ENCODE measurements at places on chromosomes 7 and 10.

- no peak for DNase-seq
These were observed 139.3 kb downstream of the LRRC4 start for GRCh38 chr7:127891854-127892438.

GRCh38 chr10:121510201-121510771 is 88.0 kb downstream of the FGFR2 start:
- DNase-seq = no peak

DNA sequence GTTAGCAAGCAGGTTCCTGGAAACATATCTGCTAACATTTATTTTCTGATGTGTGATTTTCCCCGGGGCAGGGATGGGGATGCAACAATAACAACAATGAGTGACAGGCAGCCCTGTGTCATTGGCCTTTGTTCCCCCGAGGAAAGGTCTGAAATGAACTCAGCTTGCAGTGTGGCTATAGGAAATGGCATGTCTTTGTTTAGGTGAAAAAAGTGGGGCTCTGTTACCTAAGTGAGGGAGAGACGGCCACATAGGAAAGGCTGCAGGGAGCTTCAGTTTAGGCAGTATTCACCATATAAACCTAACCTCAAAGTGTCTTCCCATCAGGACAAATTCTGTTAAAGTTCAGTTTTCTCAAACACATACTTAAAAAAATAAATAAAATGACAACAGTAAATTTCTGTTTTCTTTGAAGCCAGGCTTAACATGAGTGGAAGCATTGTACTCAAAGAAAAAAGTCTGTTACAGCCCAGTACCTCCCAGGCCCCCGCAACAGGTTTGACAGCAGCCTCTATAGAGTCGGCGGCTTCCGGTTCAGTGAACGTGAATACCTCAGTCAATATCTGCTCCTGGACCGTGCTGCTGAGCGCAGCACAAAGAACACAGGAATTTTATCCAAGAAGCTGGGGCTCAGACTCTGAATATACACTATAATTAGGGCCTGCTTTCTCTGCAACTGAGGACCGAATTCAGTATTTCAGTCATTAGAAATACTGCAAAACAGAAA is 168.3 kb downstream of the GLI3 start:
- DNase-seq = no peak

DNA sequence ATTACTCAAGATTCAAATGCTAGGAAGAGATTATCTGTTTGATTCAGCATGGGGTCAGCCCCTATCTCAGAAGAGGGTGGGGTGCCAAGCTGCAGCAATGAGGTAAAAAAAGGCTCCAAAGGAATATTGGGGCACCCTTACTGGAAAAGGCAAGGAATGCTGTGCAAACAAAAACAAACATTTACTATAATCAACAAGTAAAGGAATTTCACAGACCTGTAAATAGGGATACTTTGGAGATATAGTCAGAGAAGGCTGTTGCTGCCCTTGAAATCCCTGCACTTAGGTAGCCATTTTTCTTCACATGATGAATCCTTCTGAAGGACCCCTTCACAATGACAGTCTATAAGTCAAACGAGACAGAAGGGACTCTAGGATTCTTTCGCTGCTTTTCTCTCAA is 10.6 kb upstream of the ADD3 start:
- DNase-seq = no peak

GRCh38 chr10:127737563-127738511 is 852 bp downstream of the FOXI2 start:
- no peak for DNase-seq

- DNase-seq = no peak
These were observed 144.5 kb upstream of the YAE1 start for GRCh38 chr7:39421661-39422060.

GRCh38 chr7:15692501-15693020 is 6.1 kb upstream of the MEOX2 start:
- DNase-seq = no peak

DNA sequence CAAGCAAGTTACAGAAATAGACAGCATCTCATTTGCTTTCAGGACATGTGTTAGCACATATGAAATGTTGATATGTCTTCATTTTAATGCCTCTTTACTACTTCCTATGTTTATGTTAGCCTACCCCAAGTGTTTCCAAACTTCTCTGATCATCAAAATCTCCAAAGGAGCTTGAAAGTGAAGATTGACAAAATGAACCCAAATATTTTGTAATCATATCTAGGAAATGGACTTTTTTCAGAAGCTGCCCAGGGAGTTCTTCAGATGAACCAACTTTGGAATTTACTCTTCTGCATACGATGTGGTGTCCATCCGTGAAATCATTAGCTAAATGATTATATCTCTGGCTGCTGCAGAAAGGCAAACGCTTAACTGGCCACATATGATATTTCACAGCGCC is 101.2 kb upstream of the AOAH start:
- DNase-seq = no peak

GRCh38 chr10:122974023-122974422 is 6.2 kb upstream of the PSTK start:
- no peak for DNase-seq

DNA sequence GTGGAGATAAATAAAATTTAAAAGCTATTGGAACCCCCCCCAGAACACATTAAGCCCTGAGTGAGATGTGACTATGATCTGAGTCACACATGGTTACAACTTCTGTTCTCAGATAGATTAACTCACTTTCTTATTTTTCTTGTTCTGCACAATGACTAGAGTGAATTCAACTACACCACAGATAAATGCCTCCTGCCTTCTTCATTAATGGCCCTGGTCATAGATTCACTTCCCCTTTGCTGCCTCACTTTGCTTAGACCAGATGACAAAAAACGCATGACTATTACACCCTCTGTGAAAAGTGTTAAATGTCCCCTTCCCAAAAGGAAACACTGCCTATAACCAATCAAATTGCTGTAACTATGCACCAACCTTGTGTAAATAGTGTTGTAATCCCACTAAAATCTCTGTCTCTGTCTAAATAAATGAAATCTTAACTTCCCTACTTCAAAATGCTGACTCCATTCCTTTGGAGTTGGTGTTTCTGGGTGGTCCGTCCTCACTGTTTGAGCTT is 49.4 kb downstream of the AKR1D1 start:
- no peak for DNase-seq

DNA sequence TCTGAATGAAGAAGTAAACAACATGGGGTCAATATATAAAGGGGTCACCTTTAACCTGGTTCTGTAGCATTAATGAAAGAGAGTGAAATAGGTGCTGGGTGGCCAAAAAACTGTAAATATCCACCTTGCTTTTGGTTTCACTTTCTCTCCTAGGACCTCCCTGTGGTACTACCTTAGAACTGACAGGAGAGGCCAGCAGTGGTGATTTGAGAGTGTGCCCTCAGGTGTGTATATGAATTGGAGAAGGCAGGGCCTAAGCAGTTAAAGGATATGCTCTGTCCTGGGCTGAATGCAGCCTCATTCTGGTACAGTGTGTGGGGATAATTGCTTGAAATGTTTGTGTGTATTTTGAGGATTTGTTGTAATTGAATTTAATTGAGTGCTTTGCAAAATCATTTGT is 62.0 kb downstream of the BBS9 start:
- peak; percentile 5 for DNase-seq

DNA sequence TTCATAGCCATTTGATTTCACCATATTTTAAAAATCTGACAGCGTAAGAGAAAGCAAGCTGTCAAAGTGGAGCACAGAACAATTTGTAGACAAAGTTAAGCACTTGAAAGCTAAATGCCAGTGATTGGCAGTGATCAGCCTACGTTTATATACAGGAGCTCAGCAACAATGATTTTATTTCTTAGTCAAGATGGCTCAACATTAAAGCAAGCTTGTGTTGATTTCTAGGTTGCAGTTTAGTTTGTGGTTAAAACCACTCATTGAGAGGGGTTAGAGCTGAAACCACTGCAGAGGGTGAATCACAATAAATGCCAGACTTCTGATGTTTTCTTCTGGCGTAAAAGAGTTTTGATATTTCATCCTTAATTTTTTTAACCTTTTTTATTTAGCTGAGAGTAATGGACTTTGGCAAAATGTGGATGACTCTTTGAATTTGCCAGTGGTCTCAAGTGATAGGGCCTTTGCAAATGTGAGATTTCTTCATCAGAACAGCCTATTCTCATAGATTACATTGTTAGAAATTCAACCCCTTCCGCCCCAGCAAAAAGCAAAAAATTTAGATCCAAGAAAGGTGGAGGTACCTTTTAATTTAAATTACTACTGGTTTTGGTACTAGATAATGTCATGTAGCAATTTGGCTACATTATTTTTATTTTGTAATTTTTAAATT is 73.8 kb downstream of the SHOC2 start:
- DNase-seq = no peak

DNA sequence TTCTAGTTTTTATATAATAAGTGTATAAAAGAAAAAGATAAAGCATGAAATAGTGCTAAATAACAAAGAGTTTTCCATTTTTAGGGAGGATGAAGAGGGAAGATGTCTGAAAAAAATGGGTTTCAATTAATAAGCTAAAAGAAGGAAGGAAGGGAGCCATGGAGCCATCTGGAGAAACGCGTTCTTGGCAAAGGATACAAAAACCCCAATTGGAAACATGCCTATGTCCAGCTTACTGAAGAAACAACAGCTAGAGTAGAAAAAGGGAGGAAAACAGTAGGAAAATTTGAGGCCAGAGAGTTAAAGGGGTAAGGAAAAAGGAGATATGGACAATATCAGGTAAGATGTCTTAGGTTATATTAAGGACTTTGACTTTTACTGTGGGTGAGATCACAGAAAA is 416.2 kb upstream of the GHITM start:
- DNase-seq = no peak

DNA sequence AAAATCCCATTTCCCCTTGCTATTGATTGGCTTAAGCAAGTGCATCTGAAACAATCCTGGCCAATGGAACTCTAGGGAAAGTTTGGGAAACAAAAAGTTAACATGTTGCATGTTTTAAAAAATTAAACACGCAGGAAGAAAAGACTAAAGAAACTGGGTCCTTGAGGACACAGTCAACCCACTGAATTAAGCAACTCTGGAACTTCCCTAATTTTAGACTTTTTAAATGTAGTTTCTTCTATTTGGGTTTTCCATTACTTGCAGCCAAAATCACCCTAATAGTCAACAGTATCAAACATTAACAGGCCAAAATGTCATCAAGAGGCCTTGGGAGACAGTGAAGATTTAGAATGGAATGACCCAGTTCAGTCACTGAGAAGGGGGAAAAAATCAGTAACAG is 40.6 kb downstream of the OSBPL3 start:
- DNase-seq = no peak

GRCh38 chr7:7177044-7177517 is 5.3 kb upstream of the C1GALT1 start:
- no peak for DNase-seq

GRCh38 chr10:131739206-131739605 is 161.6 kb upstream of the PPP2R2D start:
- no peak for DNase-seq

GRCh38 chr7:78176171-78176570 is 377.6 kb downstream of the PHTF2 start:
- DNase-seq = no peak

- DNase-seq = no peak
These were observed 84.9 kb downstream of the NAMPT start for GRCh38 chr7:106199813-106200364.

DNA sequence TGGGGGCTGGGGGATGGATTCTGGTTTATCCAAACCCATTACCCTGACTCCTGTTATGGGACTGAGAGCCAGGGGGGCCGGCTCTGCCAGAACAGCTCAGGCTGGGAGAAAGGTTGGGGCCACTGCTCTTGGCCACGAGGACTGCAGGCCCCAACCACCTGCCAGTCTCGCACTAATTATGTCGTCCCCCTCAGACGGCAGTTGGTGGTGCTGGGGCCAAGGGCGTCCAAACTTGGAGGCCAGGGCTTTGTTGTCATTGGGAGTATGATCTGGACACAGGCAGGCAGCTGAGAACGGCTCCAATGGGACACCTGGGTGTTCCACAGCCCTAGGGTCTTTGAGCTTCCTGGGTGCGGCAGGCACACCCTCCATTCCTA is 34.7 kb downstream of the DRGX start:
- no peak for DNase-seq

GRCh38 chr7:85593355-85593754 is 406.5 kb upstream of the SEMA3D start:
- no peak for DNase-seq

- no peak for DNase-seq
These were observed 53.7 kb upstream of the SHH start for GRCh38 chr7:155865830-155866525.

GRCh38 chr10:17213646-17214349 is 12.3 kb upstream of the TRDMT1 start:
- DNase-seq = no peak

DNA sequence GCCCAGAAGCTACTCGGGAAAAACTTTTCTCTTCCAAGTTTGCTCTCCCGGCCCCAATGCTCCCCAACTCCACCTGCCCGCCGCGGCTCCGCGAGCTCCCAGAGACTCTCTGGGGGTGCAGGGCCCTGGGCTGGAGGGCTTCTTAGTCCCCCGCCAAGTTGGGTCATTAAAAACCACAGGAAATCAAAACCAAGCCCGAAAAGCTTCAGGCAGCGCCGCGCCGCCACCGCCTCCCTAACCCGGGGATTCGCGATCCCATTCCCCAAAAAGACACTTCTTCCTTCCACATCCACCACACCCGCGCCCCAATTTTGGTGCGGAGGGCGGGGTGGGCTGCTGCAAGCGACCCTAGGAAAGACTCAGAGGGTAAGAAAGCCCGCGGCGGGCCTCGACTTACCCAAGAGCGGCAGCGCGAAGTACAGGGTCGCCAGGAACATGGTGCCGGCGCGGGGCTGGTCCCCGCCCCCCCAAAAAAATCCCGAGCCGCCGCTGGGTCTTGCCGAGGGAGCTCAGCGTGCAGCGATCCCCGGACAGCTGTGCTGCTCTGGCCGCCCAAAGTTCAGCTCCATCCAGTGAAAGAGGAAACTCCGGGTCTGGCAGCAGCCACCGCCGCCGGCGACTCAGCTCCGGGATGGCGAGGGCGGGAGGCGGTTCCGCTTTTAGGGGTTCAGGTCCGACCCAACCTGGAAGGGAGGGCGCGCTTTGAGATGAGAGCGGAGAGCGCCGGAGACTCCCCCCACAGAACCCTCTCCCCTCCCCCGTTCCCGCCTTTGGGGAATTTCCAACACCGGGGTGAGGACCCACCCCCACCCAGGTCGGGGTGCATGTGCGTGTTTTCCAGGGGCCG is 1.2 kb downstream of the GFRA1 start:
- DNase-seq = no peak

DNA sequence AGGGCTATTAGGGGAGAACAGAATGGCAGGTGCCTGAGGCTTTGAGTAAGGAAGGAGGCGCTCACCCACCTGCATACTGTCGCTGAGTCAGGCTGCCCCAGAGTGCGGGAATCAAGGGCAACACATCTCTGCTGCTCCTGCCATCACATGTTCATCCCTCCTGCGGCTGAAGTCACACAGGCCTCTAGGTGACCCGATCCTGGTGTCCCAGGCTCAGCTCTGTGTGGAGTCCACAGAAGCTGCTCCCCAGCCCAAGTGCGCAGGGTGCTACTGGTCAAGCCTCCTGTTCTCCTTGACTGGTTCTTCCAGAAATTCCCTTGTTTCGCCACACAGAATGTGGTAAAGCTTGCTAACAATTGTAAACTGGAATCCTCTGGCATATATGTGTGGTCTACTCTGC is 96.9 kb upstream of the IL6 start:
- no peak for DNase-seq

GRCh38 chr7:12572941-12573575 is 2.5 kb downstream of the SCIN start:
- DNase-seq = no peak

- DNase-seq = no peak
These were observed 22.3 kb upstream of the GDI2 start for GRCh38 chr10:5835446-5836095.

All from DMS79 (cell line).